ENCODE measurements at places on chromosomes 4 and X.

- H3K27ac ChIP-seq = no peak overlapping the region
- H3K27me3 ChIP-seq = no peaks in the 10 kb centered on the region
- H3K4me1 ChIP-seq = no peaks in the 10 kb centered on the region
- DNase-seq = no peak
- H3K36me3 ChIP-seq = no peaks in the 10 kb centered on the region
These were observed 107.2 kb downstream of the TRIML1 start for GRCh38 chr4:188246488-188246887.

DNA sequence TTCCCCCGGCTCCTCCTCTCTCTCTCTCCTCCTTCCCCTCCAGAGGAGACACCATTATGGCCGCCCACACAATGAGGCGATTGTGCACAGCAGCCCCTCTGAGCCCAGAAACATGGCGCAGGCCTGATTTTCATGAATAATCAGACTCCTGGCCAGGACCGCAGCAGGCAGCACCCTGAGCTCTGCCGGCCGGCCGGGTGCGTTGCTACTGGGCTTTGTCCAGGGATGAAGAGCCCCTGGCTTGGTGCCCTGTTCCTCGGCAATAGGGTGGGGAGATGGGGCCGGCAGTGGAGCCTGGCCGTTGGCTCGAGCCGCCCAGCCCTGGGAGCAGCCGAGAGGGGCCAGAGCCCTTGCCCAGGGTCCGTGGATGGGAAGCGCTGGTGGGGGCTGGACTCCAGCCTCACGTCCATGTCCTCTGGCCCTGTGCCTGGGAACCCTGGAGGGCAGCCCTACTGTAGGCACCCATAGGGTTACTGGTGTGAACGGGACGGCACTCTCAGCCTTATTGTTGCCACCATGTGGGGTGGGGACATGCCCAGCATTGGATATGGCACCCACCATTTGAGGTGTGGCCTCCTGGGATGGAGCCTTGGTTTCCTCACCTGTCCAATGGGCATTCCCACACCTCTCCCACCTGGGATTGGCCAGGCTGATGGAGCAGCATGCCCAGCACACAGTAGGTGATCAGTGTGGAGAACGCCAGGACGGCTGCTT lies 103.0 kb downstream of the SORCS2 start:
- no peak overlapping the region for H3K4me3 ChIP-seq
- no peak overlapping the region for H3K27ac ChIP-seq
- DNase-seq = no peak
- no peaks in the 10 kb centered on the region for H3K36me3 ChIP-seq
- H3K27me3 ChIP-seq = peaks cover 27% of the 10 kb centered on the region

DNA sequence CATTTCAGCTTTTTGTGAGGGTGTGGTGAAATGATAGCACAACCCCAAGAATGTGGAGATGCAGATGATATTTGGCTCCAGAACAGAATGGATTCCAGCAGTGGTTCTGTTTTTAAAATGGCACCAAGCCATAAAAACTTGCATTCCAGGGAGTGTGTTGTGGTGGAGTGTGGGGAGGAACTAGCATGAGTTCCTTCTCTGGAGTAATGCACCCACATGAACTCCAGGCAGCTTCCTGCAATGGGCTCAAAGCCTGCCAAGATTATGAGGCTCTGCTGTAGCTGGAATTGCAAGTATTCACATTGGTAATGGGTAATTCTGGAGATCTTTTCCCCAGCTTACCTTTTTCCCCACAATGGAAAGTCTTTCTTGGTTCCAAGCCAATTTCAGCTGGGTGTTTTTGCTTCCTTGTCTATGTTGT lies 161.4 kb downstream of the RAB28 start:
- H3K27ac ChIP-seq = no peak overlapping the region
- H3K27me3 ChIP-seq = no peaks in the 10 kb centered on the region
- H3K4me3 ChIP-seq = no peak overlapping the region
- no peak for DNase-seq
- H3K4me1 ChIP-seq = no peaks in the 10 kb centered on the region
- no peaks in the 10 kb centered on the region for H3K36me3 ChIP-seq

DNA sequence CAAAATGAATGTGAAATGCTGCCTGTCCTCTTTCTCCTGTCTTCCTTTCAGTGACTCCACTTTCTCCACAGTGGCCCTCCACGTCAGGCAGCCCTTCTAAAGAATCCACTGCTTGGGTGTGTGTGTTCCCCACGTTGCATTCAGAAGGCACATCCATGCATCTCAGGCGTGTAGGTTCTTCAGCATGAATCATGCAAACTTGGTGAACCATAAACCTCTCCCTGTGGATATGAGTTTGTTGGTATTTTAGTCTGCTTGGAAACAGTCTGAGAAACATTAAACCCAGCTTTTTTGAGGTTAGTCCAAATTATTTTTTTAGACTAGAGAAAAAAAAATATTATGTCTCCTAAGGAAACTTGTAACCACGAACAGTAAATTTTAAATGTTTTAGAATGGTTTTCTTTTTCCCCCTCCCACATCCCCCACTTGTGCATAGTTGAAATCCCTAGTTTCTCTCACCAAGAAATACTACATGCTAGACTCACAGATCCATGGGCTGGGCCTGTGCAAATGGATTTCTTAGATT lies 251.6 kb downstream of the CBR4 start:
- no peak for DNase-seq
- no peaks in the 10 kb centered on the region for H3K27me3 ChIP-seq
- no peak overlapping the region for H3K27ac ChIP-seq
- H3K36me3 ChIP-seq = no peaks in the 10 kb centered on the region
- H3K4me3 ChIP-seq = no peak overlapping the region

DNA sequence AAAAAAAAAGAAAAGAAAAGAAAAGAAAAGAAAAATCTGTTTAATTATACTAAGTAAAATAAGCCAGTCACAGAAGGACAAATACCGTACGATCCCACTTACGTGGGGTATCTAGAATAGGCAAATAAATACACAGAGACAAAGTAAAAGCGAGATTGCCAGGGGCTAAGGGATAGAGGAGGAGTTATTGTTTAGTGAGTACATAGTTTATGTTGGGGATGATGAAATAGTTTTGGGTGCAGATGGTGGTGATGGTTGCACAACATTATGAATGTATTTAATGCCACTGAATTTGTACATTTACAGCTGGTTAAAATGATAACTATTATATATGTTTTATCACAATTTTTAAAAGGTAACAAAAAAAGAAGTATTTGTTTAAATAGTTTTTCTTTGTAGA lies 7.1 kb downstream of the CA5B start:
- no peaks in the 10 kb centered on the region for H3K27me3 ChIP-seq
- H3K4me3 ChIP-seq = no peak overlapping the region
- H3K36me3 ChIP-seq = no peaks in the 10 kb centered on the region
- DNase-seq = no peak
- no peak overlapping the region for H3K27ac ChIP-seq

GRCh38 chr4:83581411-83582288 lies 45.7 kb downstream of the GPAT3 start:
- no peak overlapping the region for H3K27ac ChIP-seq
- no peaks in the 10 kb centered on the region for H3K27me3 ChIP-seq
- peaks cover 6% of the 10 kb centered on the region for H3K4me1 ChIP-seq
- H3K4me3 ChIP-seq = no peak overlapping the region
- no peaks in the 10 kb centered on the region for H3K36me3 ChIP-seq

DNA sequence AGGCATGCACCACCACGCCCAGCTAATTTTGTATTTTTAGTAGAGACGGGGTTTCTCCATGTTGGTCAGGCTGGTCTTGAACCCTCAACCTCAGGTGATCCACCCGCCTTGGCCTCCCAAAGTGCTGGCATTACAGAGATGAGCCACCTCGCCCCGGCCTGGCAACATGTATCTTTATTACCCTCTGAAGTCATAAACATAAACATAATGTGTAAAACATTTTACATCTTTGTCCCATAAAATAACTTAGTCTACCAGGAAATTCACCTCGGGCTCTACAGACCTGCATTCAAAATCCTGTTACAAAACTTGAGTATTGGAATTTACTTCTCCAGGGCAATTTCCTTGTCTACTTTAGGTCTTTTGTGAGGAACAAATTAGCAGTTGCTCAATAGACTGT lies 68.1 kb upstream of the DUSP21 start:
- H3K27ac ChIP-seq = no peak overlapping the region
- no peaks in the 10 kb centered on the region for H3K4me1 ChIP-seq
- DNase-seq = no peak
- no peaks in the 10 kb centered on the region for H3K36me3 ChIP-seq
- no peak overlapping the region for H3K4me3 ChIP-seq

DNA sequence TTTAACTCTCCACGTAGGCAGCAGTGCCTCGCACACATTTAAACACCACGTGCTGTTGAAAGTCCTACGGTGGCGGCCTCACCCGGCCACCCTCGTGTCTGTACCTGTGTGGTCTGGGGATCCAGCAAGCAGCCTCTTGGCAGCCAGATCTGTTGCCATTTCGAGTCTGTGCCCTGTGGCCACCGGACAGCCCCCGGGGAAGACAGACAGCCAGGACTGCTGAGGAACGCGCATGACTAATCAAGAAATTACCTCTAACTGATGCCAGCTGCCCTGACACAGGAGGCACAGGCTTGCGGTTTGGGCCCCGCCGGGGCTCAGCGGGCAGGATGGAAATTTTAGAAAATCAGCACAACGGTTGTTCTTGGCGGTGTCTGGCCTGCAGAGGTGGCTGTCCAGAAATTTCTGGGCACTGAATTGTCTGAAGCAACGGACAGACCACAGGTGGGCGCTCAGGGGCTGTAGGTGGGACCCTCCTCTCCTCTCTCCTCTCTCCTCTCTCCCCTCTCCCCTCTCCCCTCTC lies 15.6 kb upstream of the ASMTL start:
- H3K27me3 ChIP-seq = peaks cover 50% of the 10 kb centered on the region
- H3K4me1 ChIP-seq = no peaks in the 10 kb centered on the region
- no peak overlapping the region for H3K4me3 ChIP-seq
- no peak overlapping the region for H3K27ac ChIP-seq

DNA sequence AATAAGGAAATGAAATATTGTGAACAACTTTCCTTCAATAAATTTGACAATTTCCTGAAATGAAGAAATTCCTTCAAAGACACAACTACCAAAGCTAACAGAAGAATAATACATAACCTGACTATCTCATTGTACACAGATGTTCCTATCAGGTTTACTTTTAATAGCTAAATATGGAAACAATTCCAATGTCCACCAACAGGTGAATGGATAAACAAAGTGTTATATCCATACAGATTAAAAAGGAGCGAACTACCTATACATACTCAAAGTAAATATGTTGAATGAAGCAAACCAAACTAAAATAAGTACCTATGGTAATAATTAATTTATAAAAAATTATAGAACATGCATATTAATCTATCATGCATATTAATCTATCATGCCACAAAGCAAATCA lies 554.9 kb downstream of the PPP4R3C start:
- no peaks in the 10 kb centered on the region for H3K27me3 ChIP-seq
- no peak overlapping the region for H3K4me3 ChIP-seq
- H3K4me1 ChIP-seq = no peaks in the 10 kb centered on the region
- no peaks in the 10 kb centered on the region for H3K36me3 ChIP-seq
- H3K27ac ChIP-seq = no peak overlapping the region

DNA sequence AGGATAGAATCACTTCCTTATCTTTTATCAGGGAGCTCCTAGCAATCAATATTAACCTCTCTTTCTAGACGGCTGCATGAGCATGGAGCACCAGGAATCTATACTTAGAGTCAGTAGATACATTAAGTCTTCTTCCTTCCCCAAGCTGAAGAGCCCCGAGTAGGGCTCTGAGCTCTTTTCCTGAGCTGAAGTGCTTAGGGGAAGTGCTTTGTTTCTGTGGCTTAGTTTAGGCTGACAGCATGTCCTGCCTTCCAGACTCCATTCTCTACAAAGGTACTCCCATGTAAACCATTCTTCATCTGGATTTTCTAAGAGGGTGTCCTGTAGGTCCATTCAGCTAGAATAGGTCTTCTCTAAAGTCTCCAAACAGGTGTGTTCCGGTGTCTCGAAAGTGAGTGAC lies 127.5 kb upstream of the AFF2 start:
- H3K27ac ChIP-seq = no peak overlapping the region
- H3K27me3 ChIP-seq = no peaks in the 10 kb centered on the region
- no peaks in the 10 kb centered on the region for H3K36me3 ChIP-seq
- DNase-seq = no peak

DNA sequence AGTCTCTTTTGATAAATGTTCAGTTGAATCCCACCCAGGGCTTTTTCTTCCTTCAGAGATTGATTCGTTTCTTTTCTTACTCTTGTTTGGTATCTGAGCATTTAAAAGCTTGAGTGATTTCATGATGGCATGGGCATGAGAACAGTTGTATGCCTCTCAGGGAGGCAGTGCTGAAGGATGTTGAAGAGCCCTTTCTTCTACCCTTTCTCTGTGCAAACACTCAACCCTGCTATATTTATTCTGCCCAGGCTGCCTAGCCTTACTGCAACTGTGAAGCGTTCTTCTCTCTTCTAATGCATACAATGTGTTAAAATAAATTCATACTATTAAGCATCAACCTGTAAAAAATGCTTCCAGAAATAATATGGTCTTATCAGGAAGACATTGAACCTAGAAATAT lies 367.6 kb upstream of the LCORL start:
- H3K36me3 ChIP-seq = no peaks in the 10 kb centered on the region
- H3K4me3 ChIP-seq = no peak overlapping the region
- H3K27me3 ChIP-seq = no peaks in the 10 kb centered on the region
- no peaks in the 10 kb centered on the region for H3K4me1 ChIP-seq

- no peak overlapping the region for H3K4me3 ChIP-seq
- DNase-seq = no peak
- no peak overlapping the region for H3K27ac ChIP-seq
- no peaks in the 10 kb centered on the region for H3K27me3 ChIP-seq
These were observed 21.3 kb downstream of the NOCT start for GRCh38 chr4:139036885-139037284.

- H3K4me3 ChIP-seq = no peak overlapping the region
- DNase-seq = no peak
- H3K27me3 ChIP-seq = no peaks in the 10 kb centered on the region
- no peaks in the 10 kb centered on the region for H3K4me1 ChIP-seq
- H3K27ac ChIP-seq = no peak overlapping the region
These were observed 651.4 kb downstream of the IQCM start for GRCh38 chr4:149164282-149164681.

GRCh38 chrX:112802541-112802940 lies 38.1 kb downstream of the AMOT start:
- H3K4me3 ChIP-seq = no peak overlapping the region
- no peaks in the 10 kb centered on the region for H3K27me3 ChIP-seq
- no peak overlapping the region for H3K27ac ChIP-seq
- no peaks in the 10 kb centered on the region for H3K36me3 ChIP-seq
- DNase-seq = no peak
- no peaks in the 10 kb centered on the region for H3K4me1 ChIP-seq

DNA sequence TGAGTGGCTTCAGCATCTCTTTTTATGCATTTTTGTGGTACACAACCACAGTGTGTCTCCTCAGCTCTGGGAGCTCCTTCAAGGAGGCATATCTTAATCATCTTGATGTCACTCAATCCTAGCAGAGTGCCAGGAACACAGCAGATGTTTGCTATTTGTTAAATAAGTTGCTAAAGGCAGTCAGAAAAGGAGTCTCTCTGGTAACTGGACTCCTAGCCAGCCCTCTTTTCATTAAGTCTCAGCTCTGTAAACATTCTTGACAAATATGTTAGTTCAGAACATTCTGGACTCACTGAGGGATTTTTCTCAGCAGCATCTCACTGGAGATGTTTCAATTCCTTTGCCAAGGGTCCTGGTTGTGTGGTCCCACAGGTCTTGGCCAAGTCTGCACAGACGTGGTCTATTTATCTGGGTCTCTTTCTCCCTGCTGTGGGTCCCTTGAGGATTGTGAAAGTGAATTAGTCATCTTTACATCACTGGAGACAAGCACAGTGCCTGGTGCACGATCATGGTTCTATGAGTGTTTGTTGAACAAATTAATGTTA lies 20.3 kb upstream of the FAM9C start:
- H3K27me3 ChIP-seq = no peaks in the 10 kb centered on the region

- no peak for DNase-seq
- H3K27ac ChIP-seq = no peak overlapping the region
- no peak overlapping the region for H3K4me3 ChIP-seq
- H3K4me1 ChIP-seq = no peaks in the 10 kb centered on the region
- H3K27me3 ChIP-seq = no peaks in the 10 kb centered on the region
These were observed 57.8 kb downstream of the EDNRA start for GRCh38 chr4:147538711-147539110.
